ENCODE measurements at places on chromosomes 5 and 9. TPM values are rescaled to one million over a fixed set of nuclear protein-coding genes. Genes with fewer than 3 reads are reported as not detected.

DNA sequence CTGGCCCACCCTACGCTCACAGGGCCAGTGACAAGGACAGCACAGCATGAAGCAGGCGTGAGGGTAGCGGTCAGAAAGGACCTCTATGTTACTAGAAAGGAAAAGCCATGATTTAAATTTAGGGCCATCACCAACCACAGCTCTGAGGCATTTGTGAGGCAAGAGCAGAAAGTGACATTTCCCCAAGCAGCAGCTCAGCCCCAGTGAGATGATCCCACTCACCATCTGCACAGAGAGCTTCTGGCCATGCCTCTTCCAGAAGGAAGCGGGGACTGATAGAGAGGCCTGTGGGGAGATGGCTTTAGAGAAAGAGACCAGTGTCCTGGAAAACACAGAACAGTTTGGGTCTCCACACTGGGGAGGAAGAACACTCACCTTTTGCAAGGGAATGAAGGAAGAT, 413.9 kb downstream of the SPOCK1 start:
- DNase-seq, result no peak

GRCh38 chr9:130173666-130173983, 1.4 kb downstream of the NCS1 start:
- DNase-seq, result no peak

- DNase-seq, result no peak
Observed at GRCh38 chr9:117084221-117084620, 330.6 kb downstream of the ASTN2 start.

GRCh38 chr9:72349240-72349639, 15.8 kb downstream of the ZFAND5 start:
- DNase-seq, result no peak

GRCh38 chr5:166032601-166033000, 2258.8 kb upstream of the WWC1 start:
- no peak for DNase-seq

The IRX2 gene
- total RNA-seq, result 6.1 TPM

All from renal cortical epithelial cell (primary cell).